ENCODE measurements at places on chromosomes 4 and X.

DNA sequence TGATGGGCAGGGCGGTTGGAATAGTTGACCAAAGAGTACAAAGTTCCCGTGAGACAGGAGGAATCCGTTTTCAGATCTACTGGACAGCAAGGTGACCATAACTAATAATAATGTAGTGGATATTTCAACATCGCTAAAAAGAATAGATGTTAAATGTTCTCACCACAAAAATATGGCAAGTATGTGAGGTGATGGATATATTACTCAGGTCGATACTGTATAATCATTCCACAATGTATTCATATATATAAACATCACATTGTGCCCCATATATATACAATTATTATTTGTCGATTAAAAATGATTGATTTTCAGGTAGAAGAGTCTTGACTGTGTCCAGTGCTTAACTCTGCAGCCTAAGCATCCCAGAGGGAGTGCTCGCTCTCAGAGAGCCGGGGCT lies 141.6 kb upstream of the TENM3 start:
- DNase-seq = no peak

GRCh38 chr4:56727150-56727549 lies 46.1 kb upstream of the HOPX start:
- no peak for DNase-seq

DNA sequence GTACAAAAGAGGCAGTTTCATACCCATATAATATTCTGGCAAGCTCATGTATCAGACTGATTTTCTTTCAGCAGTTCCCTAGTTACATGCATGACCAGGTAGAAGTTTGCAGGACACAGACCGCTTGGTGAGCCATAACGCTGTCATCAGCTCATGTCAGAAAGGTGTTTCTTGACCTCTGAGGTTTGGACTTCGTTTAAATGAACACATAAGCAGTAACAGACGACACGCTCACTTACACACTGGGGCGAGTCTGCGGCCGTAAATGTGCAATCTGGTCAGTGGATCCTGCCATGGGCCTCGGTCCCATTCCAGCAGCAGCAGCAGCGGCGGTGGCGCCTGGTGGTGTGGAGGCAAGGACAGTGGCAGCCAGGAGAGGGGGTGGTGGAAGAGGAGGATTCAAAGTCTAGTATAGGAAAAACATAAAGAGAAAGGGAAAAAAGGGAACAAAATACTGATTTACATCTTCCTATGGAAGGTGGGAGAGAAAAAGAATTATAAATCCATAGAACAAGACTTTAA lies 111.9 kb upstream of the CBR4 start:
- DNase-seq = no peak

DNA sequence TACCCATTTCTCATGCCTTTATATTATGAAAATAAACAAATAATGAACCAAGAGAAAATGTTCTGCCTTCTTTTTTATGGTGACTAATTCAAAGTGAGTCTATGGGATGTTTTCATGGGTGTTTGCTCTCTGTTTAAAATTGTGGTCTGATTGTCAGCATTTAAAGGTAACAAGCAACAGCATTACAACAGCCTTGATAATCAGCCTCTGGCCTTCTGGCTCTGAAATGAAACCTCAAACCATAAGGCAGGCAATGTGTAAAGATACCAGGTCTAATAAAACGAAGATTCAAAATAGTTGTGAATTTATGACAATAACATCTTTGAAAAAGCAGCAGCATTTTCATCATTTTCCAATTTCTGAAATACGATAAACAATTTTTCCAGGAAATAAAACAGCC lies 63.7 kb downstream of the FAM13A start:
- no peak for DNase-seq

- no peak for DNase-seq
Observed at GRCh38 chr4:136867465-136867864, 664.8 kb downstream of the PCDH18 start.

GRCh38 chrX:24167719-24168472 lies 18.4 kb downstream of the ZFX start:
- DNase-seq = no peak

- no peak for DNase-seq
Observed at GRCh38 chrX:129427267-129427666, 96.0 kb downstream of the SMARCA1 start.

DNA sequence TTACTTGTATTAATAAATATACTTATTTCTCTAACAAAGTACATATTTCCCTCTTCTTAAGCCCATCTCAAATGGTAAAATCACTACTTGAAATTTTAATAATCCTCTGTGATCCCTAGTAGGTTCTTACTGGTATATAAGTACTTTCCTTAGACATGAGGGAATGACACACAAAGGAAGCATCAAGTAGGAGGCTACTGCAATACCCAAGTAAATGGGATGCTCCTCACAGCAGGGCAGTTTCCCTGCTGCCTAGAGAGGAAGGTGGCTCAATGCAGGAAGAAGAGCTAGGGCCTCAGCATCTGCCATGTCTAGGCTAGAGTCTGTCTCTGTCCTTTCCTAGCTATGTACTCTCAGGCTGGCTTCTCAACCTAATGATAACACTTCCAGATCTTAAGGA lies 122.1 kb upstream of the DIPK2B start:
- DNase-seq = no peak

GRCh38 chr4:158139086-158139485 lies 33.7 kb downstream of the GASK1B start:
- no peak for DNase-seq

GRCh38 chr4:88995874-88996273 lies 61.1 kb downstream of the FAM13A start:
- no peak for DNase-seq

DNA sequence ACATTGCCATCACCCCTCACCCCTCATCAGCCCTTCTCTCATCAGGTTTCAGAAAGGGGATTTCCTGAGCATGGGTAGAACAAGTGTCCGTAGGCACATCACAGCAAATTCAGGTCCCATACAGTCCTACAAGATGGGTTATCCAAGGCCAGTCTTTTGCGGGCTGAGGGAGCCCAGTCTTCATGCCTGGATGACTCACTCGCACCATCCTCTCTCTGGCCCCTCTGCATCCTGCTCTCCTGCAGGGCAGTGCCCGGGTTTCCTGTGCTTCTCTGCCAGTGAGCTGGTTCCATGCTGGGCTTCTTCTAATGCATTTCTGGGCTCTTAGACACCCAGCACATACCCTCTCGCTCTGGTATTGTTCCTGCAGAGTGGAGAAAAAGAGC lies 7.3 kb upstream of the INTS6L start:
- no peak for DNase-seq

- no peak for DNase-seq
Observed at GRCh38 chrX:18995221-18995620, 11.3 kb upstream of the PHKA2 start.

DNA sequence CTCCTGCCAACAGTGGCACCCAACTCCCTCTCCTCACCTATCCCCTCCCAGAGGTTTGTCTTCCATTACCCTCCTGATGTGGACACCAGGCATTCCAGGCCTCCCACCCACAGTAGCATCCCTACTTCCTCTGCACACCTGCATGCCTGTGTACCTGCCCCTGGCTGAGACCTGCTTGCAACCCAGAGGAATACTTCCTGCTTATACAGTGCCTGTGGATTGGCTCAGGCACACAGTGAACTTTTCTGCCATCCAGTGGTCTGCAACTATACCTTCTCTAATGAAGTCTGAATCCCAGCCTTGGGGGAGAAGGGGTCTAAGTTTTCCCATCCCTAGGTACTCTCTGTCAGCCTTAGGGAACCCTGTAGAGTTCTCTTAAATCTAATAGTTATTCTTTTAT lies 169.9 kb downstream of the IQCM start:
- no peak for DNase-seq

- DNase-seq = no peak
Observed at GRCh38 chr4:150387981-150388380, 194.0 kb upstream of the MAB21L2 start.

- no peak for DNase-seq
Observed at GRCh38 chr4:2814627-2815270, 21.9 kb downstream of the SH3BP2 start.

- no peak for DNase-seq
Observed at GRCh38 chr4:165440415-165441158, 61.8 kb downstream of the CPE start.

DNA sequence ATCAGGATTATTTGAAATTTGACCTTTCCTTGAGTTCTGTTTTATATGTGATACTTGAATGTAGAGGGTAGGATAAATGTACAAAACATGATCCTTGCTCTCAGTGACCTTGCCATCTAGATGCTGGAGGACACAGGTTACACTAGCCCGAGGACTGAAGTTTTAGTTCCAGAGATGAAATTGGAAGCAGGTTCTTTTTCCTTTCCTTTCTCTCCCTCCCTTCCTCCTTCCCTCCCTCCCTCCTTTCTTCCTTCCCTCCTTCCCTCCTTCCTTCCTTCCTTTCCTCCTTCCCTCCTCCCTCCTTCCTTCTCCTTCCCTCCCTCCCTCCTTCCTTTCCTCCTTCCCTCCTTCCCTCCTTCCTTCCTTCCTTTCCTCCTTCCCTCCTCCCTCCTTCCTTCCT lies 54.3 kb downstream of the LRRC66 start:
- no peak for DNase-seq

DNA sequence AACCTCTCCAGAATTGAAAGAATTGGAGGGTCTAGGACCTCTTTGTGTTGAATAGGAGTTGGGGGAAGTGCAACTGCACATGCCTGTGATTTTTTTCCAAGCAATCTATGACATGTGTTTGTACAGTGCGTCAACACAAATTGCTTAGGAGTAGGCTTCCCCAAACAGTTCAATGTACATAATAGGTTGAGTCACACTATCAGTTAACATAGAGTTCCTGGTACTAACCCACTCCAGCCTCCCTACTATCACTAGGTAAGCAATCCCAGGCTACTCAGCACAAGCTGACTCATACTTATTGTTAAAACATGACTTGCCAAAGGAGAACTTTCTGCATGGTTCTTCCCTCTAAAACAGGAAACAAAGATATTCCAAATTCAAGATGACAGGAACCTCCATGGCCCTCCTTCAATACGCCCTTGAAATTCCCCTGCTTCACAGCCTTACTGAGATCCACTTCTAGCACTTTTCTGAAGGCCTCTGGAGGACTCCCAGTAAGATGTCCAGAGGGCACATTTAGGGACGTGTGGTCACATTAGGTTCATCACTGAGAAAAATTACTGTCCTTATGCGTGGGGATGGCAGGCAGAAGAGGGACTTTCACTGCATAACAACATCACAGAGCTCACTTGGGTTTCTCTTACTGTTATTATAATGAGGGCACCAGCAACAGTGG lies 8.4 kb upstream of the VSIG1 start:
- no peak for DNase-seq

GRCh38 chr4:109206620-109207019 lies 95.8 kb downstream of the COL25A1 start:
- DNase-seq = no peak

GRCh38 chr4:43325220-43325967 lies 432.9 kb downstream of the GRXCR1 start:
- DNase-seq = no peak

GRCh38 chrX:45479196-45479834 lies 278.6 kb upstream of the DIPK2B start:
- no peak for DNase-seq

DNA sequence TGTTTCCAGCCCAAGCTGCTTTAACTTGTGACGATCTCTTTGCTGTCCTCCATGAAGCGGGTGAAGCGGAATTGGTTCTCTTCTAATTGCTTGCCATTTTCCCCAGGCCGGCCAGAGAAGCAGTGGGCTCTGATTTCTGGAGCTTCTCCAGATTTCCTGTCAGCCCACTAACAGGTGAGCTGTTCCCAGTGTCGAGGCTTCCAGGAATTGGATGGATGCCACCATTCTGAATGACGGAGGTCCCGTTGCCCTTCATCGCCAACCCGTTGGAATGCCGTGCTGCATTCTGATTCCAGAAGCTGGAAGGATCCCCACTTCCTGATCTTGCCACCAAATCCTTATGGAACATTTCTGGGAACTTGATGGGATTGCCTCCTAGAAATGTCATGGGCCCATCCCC lies 31.0 kb downstream of the PAGE1 start:
- no peak for DNase-seq

DNA sequence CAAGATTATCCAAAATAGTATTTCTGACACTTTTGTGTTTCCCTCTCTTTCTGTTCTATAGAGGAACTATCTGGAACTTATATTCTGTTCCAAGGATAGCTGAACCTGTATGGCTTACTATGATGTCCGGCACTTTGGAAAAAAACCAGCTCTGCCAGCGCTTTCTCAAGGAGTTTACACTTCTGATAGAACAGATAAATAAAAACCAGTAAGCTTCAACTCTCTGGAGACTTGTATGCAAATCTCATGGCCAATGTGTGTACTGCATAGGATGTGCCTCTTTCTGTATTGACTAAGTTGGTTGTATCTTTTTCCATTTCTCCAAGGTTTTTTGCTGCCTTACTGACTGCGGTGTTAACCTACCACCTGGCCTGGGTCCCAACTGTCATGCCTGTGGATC lies 92.5 kb downstream of the FNIP2 start:
- no peak for DNase-seq

DNA sequence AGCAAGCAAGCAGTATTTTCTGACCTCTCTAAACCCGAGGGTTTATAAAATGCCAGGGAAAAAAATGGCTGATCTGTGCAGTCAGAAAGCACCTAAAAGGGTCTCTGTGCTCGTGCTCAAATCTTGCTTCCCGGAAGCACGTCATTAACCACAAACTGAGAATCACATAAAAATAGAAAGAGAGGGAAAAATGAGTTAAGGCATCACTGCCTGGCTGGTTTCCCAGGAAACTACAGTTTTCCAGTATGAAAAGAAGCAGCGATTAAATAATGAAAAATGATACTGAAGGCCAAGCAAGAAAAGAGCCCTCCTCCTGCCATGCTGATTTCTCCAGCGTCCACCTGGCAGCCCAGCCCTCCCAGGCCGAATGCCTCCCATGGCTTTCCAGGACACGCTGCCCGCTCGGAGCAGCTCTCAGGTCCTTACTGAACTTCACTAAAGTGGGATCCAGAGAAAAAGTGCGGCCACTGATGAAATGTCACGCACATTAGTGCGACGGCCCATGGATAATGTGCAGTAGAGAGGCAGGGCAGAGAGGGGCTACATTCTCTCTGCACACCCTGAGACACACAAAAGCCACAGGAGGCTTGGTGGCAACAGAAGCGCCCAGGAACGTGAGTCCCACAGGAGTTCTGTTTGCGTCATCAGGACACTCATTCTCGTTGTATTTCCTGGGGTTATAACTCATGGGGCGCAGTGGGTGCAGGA lies 80.4 kb downstream of the WFS1 start:
- peak; percentile 35 for DNase-seq

DNA sequence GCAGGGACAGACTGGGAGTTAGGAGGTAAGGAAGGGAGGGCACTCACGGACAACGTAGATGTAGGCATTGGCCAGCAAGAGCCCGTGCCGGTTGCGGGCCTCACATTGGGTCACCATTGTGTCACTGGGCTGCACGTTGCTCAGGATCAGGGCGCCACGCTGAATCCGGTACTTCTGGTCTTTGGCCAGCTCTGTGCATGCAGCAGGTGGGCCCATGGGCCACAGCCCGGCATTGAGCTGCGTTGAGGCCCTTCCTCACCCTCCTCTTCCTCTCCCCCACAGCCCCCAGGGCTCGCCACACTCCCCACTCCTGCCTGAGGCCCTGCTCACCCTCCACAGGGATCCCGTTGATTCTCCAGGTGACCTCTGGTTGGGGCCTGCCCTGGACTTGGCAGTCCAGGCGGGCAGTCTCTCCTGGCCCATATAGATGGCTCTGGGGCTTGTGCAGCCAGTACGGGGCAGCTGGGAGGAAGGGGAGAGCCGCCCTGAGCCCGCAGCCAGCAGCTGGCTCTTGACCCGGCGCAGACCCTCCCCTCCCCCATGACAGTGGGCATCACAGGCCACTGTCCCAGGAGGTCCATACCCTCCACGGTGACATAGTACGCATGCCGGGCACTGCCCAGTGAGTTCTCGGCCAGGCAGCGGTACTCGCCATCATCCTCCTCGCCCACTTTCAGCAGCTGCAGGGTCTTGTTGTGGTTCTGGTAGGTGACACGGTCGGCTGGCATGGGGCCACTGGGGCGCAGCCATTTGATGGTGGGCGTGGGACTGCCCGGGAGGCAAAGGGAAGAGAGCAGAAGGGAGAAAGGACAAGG lies 16.3 kb downstream of the L1CAM start:
- DNase-seq = no peak

Data from hindlimb muscle (tissue), 1 donor.